ENCODE measurements at places on chromosomes 7 and 10.

GRCh38 chr10:1559311-1559710, 178.0 kb downstream of the ADARB2 start:
- no peak for DNase-seq

- DNase-seq, result no peak
Observed at GRCh38 chr10:11335881-11336430, 275.5 kb downstream of the USP6NL start.

DNA sequence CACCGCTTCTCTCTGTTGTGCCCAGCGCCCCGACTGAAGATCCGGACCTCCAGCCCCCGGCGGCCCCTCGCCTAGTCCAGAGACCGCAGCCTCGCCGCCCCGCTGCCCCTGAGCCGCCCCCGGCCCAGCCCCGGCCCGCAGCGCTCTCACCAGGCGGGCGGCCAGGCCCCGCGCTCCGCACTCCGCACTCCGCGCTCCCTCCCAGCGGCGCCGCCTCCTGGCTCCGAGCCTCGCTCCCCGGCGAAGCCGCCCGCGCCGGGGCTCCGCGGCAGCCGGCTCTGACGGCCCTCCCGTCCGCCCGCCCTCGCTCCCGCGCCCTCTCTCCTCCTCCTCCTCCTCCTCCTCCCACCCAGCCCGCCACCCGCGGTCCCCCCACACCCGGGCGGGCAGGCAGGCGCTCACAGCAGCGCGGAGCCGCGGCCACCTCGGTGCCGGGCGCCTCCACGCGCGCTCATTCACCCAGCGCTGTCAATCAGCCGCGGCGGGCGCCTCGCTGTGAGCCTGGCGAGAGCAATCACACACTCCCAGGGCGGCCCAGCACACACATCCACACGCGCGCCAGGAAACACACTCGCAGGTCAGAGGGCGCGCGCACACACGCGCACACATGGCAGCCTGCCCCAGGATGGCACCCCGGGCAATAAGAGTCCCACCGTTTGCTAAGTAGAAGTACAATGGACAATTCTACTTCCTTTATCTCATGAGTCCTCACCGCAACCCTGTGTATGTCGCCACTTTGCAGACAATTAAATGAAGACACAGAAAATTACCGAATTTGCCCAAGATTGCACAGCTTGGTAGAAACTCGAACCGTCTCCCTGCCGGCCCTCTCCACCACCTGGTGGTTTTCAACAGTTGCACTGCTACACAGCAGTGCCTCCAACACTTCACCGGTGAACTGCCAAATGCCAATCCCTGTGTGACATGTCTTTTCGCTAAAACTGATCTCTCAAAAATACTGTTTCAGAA, at the start of gene PRRT4:
Gene PRRT4, minus strand, starts transcription at position 280 of the 969 bp plus-strand sequence.
- DNase-seq, result no peak

DNA sequence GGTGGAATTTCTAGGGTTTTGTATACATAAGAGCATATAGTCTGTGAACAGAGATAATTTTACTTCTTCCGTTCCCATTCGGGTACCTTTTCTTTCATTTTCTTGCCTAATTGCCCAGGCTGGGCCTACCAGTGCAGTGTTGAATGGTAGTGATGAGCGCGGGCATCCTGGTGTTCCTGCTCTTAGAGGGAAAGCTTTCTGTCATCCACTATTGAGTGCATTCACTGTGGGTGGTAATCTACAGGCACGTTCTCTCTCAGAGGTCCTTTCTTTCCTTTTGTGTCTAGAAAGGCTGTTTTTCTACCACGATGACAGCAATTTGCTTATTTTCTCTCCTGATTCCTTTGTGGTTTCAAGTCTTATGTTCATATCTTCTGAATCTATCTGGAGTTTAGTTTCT, 65.0 kb downstream of the INPP5A start:
- no peak for DNase-seq

- no peak for DNase-seq
Observed at GRCh38 chr10:98125940-98126631, 8.4 kb upstream of the R3HCC1L start.

GRCh38 chr7:136685501-136686173, 182.8 kb upstream of the CHRM2 start:
- no peak for DNase-seq

Data from stimulated activated CD4-positive, alpha-beta T cell treated with anti-CD3 and anti-CD28 coated beads, TNF-alpha, amount 100 ng/mL, for 1 hour (primary cell).